Lung microvascular endothelial cell (primary cell): ENCODE measurements at places on chromosomes 1 and 21.
A peak's percentile ranks its signal among the peaks of the same experiment; 100 is the strongest.

GRCh38 chr1:11129649-11130390 is 30.2 kb upstream of the EXOSC10 start:
- no peak for DNase-seq

- DNase-seq, result no peak
Measured at GRCh38 chr21:26753822-26754221, 91.4 kb downstream of the ADAMTS1 start.

DNA sequence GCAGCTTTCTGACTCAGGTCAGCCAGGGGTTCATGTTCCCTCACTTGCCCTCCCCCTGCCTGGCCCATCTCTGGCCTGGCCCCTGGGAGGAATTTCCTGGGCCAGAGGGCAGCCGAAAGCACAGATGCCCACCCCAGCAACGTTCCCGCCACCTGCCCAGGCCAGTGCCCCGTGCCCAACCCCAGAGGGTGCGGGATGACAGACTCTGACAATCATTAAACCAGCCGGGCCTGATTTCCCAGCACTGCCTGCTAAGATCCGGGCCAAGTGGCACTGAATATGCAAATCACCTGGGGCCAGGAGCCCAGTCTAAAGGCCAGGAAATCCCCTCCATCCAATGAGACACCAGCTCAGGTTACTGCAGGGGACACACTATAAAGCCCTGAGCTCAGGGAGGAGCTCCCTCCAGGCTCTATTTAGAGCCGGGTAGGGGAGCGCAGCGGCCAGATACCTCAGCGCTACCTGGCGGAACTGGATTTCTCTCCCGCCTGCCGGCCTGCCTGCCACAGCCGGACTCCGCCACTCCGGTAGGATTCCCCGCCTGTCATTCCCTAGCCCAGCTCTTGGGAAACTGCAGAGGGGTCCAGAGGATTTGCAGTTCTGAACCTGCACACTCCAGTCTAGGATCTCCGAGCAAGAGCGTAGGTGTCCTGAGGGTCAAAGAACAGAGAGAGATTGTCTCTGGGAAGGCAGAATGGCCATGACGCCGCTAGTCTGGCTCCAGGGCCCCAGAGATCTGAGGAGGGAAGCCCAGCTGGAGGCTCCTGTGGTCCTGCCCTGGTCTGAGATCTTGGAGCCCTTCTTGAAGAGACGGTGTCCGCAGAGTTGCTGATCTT is at the start of gene ELF3:
ELF3 (plus strand) TSS at position 408 of the 836 bp plus-strand sequence. CDS start 550 bp downstream, outside the sequence.
- no peak for DNase-seq

DNA sequence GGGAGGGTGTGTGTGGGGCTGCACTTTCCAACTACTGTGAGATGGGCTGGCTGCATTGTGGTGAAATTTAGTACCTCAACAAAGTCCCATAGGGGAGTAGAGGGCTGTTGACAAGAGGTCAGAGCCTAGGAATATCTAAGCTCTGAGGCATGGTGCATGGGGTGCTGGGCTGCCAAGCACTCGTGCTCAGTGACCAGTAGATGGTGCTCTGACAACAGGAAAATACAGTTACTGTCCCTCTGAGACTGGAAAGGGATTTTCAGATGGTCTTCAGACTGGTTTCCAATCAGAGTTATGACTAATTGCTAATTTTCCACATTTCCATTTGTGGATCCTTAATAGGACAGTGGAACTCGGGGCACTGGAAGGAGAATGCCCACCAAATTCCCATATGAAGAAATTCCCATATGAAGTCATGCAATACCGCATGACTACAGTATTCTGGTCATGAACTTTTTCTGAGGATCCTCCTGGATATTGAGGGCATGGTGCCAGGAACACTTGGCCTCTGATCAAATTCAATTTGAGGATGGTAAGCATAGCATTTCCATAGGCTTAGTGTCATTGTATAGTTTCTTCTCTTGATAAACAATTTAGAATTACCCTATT is 4.1 kb upstream of the CACNA1E start:
- peak; percentile 71 for DNase-seq

DNA sequence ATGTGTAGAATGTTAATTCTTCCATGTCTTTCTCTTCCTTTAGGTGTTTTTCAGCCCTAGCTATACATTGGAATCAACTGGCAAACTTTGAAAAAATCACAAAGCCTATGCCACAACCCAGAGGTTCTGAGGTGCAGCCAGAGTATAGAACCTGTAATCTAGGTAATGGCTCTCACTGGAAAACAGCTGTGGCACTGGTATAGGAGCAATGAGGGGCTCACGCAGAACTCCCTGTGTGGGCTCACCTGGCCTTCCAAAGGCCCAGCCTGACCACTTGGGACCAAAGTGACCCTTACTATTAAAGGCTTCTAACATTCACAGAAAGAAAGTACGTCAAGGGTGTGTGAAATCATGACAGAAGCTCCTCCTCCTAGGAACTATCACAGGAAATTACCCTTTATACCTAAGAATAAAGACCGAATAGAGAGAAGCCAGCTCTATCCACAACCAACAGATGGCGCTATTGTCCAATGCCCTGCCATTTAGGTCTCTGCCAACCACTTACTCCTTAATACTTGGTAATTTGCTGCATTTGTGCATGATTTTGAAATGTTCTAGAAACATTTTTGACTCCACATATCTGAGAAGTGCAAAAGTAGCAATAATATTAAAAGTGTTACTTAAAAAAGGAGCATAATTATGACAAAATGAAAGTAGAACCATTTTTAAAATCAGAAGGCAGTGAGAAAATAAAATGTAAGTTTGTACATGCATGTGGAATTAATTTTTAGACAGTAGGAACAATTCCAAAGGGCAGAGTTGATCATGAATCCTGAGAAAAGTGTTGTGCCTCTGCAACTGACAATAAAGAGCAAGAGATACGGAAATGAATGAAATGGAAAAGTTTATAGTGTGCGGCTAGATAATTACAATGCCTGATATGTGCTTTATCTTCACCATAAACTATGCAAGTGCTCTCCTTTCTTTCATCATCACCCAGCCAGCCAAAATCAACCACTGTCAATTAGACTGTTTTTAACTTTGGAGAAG is 93.1 kb upstream of the HAO2 start:
- DNase-seq, result peak; percentile 73

DNA sequence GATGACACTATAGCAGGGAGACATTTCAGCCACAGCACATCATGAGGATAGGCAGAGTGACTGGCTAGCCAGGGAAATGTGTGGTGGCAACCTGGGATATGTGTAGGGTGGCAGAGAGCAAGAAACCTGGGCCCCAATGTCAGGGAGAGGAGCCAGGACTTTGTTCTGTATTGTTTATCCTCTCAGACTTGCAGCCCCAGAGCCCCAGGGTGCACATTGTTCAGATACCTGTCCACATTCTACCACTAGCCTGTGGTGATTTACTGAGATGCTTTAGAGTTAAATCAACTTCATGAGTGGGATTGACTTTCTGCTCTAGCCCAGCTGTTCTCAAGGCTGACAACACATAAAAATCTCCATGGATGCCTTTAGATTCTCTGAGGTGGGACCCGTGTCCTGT is 61.5 kb downstream of the MAB21L3 start:
- DNase-seq, result no peak

DNA sequence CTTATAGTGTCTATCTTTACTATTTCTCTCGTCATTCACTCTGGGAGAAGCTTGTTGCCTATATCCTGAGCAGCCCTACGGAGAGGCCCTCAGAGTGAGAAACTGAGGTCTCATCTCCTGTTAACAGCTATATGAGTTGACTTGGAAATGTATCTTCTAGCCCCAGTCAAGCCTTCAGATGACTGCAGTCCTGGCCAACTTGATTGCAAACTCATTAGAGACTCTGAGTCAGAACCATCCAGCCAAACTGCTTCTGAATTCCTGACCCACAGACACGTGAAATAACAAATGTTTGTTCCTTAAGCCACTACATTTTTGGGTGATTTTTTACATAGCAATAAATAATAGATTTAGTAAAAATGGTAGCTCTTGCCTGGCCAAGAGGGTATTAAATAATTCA is 3.9 kb upstream of the ZBED6 start:
- DNase-seq, result no peak

GRCh38 chr1:109887271-109887670 is 23.4 kb upstream of the CSF1 start:
- no peak for DNase-seq

GRCh38 chr1:62337706-62338631 is 18.7 kb upstream of the KANK4 start:
- DNase-seq, result no peak

GRCh38 chr1:187960125-187960638 is 1131.4 kb downstream of the PLA2G4A start:
- DNase-seq, result no peak

GRCh38 chr1:202568410-202568809 is 141.8 kb downstream of the SYT2 start:
- no peak for DNase-seq

- no peak for DNase-seq
Measured at GRCh38 chr1:64750875-64751274, 6.0 kb downstream of the RAVER2 start.

GRCh38 chr1:224565186-224565585 is 50.9 kb upstream of the CNIH3 start:
- peak; percentile 40 for DNase-seq

- no peak for DNase-seq
Measured at GRCh38 chr21:28548291-28548690, 444.4 kb downstream of the LTN1 start.

GRCh38 chr21:39680216-39680615 is 64.8 kb upstream of the IGSF5 start:
- DNase-seq, result no peak

GRCh38 chr1:6421266-6421665 is 1.5 kb upstream of the HES2 start:
- no peak for DNase-seq

DNA sequence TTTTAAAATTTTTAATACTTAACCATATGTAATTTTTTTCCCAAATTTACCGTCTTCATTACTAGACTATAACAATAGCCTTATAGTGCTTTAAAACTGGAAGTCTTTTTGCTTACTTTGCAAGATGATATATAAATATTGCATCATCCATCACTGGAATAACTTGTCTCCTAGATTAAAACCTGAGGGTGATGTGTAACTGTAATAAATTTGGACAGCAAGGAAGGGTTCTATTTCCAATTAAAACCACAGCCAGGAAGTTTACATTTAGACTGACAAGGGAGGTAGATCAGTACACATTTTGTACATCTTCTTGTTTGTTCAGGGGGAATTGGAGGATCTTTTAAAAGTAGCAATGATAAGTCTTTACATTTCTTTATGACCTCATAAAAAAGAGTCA is 21.9 kb downstream of the NTNG1 start:
- DNase-seq, result no peak

GRCh38 chr21:26471099-26471471 is 102.0 kb downstream of the CYYR1 start:
- no peak for DNase-seq

GRCh38 chr21:46091631-46092025 is 6.3 kb upstream of the COL6A2 start:
- no peak for DNase-seq

DNA sequence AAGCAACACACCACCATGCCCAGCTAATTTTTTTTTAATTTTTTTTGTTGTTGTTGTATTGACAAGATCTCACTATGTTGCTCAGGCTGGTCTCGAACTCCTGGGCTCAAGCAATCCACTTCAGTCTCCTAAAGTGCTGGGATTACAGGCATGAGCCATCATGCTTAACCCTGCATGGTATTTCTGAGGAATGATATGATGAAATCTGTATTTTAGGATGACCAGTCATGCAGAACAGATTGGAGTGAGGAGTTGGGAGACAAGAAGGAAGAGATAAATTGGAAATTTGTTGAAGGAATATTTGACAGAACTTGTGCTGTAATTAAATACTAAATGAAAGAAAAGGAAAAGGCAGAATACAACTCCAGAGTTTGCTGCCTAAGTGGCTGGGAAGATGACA is 4.7 kb upstream of the NDUFS5 start:
- DNase-seq, result no peak

DNA sequence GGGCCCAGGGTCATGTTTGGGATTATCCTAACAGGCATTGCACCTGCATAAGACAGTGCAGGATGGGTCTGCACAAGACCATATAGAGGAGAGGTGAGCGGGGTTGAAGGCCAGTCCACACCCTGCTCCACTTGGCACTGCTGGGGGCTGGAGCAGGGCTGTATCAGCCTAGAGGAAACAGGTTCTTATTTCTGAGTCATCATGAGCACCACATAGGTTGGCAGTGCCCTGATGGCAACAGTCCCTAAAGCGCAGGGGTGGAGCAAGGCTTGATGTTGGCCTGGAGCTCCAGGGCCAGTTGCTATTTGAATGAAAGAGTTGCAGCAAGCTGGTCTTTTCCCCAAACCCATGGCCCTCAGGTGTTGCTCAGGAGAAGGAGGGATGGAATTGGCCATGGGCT is 29.8 kb upstream of the BMP8B start:
- no peak for DNase-seq

DNA sequence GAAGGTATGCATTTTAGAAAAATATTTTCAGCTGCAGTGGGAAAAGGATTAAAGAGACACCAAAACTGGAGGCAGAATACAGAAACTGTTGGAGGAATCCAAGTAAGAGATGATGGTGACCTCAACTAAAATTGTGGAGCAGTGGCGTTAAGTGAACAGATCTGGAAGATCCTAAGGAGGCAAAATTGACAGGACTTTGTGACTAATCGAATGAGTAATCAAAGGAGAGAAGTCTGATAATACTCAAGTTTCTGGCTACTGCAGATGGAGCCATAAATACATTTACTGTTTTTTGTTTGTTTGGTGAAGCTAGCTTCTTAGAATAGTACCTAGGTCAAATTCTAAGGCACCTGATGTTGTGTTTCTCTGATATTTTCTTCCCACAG is 3.1 kb downstream of the CTBS start:
- DNase-seq, result no peak

DNA sequence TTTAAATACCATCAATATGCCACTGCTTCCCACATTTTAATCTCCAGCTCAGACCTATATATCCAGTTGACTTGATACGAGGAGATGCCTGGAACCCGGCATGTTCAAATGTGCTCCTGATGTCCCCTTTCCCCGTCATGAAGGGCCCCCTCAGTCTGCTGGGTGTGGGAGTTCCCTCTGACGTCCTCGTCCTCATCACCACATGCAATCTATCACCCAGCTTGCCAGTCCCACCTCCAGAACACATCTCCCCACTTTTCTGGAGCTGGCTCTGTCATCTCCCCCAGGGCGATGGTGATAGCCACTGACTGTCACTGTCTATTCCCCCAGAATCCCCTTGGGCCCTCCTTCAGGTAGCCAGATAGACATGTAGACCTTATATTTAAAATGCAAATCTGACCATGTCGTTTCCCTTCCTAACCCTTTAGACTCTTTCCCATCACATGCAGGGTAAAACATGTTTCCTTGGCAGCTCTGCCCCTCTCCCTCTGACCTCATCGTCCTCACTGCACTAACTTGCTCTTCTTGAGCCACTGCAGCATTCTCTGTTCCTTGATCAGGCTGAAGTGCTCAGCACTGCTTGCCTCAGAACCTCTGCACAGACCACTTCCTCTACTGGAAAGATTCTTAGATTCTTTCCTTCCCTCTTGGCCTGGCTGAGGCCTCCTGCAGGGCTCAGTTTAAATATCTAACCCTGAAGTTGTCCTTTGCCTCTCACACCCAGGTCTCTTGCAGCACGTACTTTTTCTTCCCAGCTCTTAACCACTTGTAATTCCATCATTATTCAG is 7.4 kb downstream of the AZIN2 start:
- no peak for DNase-seq

GRCh38 chr1:84883286-84883685 is 9.7 kb downstream of the LPAR3 start:
- DNase-seq, result no peak
